ENCODE measurements at places on chromosomes 1 and 21. TPM values are rescaled to one million over a fixed set of nuclear protein-coding genes. Genes with fewer than 3 reads are reported as not detected.

DNA sequence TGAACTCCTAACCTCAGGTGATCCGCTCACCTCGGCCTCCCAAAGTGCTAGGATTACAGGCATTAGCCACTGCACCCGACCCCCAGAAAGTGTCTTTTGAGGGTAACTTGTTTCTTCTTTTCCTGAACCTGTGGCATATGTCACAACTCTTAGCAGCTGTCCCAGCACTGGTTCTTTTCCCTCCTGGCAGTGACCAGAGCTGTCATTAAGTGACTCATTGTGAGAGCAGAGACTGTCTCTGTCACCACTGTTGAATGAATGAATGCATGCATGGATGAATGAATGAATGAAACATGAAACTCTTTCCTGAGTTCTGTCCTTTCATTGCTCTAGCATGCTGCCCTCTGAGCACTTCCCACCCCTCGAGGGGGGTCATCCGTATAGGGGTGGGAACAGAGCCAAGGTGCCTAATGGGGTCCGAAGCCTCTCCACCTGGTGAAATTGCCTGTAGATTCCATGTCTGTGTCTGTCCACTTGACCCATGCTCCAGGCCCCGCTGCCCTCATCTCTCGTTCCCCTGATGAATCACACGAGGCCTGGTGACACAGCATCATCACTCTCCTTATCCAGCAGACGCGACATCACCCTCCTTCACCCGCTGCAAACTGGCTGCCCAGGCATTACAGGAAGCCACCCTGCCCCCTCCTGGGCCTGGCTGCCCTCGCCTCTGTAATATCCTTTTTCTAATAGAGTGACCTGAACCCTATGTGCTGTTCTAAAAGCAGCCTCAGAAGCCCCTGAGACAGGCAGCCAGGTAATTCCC is 75.0 kb downstream of the IGSF21 start:
- no peak for DNase-seq

- DNase-seq = no peak
These were observed 10.6 kb downstream of the PGBD5 start for GRCh38 chr1:230415405-230416132.

The GRIK3 gene
- not detected for polyA plus RNA-seq

- DNase-seq = no peak
These were observed 16.4 kb downstream of the TEX38 start for GRCh38 chr1:46687921-46688509.

DNA sequence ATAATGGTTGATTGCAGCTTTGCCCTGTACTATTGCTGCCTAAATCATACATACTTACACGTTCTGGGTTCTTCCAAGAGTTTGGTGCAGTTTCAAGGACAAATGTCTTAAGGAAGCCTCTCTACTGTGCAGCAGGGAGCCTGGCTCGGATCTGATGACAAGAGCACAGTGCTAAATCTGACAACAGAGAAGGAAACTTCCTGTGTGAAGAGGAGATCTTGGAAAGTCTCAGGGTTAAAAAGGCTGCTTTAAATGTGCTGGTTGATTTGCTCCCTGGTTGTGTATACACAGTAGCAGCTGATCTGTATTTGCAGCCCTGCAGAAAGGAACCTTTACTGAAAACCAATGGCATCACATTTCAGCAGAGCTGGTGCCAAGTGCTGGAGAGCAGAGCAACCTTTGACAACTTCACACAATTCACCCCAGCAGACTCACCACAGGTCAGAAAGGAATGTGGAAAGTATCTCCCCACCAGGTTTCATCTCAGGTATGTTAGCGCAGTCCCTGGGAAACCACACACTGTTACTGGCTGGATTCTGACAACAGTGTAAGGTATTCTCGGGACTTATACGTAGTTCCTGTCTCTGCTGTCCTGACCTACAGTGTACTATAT is 355.0 kb upstream of the ESRRG start:
- DNase-seq = no peak

GRCh38 chr1:107523061-107523460 is 382.2 kb downstream of the NTNG1 start:
- DNase-seq = no peak

The CFAP141 gene
- polyA plus RNA-seq = not detected

All from BJ (cell line).